ENCODE measurements at places on chromosomes 1 and 21.
A peak's percentile ranks its signal among the peaks of the same experiment; 100 is the strongest.

- peak; percentile 45 for DNase-seq
Measured at GRCh38 chr1:75616436-75617433, 5.8 kb upstream of the SLC44A5 start.

DNA sequence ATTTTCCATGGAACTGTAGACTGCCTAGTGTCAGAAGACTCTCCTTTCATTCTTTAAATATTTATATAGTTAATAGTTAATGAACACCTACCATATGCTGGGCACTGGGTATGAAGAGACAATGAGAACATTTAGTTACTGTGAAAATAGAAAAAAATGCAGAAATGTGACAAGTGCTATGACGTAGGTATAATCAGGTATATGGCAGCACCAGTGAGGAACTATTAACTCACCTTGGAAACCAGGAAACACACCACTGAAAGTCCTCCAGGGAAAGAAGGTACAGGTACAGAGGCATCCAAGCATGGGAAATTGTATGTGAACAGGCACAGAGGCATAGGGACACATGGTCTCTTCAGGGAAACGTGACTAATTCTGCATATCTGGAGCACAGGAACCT, 42.3 kb downstream of the DPT start:
- DNase-seq: no peak

GRCh38 chr1:47915677-47916353, 81.4 kb downstream of the TRABD2B start:
- DNase-seq: no peak

- DNase-seq: peak; percentile 15
Measured at GRCh38 chr1:227317011-227317451, 1.3 kb downstream of the CDC42BPA start.

DNA sequence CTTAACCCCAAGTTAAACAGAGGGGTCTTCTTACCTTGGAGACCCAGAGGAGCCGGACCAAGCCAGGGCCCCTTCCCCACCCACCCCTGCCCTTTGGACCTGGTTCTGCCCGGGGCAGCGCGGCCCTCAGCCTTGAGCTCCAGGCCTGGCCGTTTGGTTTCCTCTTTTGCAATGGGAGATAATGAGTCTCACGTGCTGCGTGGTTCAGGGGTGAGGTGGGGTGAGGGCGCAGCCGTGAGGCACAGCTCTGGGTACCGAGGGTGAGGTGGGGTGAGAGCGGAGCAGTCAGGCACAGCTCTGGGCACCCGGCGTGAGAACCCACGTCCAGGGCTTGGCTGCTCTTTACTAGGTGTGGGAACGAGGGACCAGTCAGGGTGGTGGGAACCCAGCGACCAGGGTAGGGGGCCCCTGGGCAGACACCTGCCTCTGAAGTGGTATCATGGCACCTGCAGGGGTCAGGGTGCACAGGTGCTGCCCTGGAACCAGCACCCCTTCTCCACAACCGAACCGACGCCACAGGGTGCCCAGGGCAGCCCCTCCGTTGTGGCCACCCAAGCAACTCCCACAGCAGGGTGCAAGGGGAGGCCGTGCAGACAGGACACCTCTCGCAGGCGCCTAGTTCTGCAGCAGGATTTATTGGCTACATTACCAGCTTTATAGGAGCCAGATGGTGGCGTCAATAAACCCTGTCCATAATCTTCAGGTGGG, 182.2 kb downstream of the PRDM16 start:
- DNase-seq: no peak

DNA sequence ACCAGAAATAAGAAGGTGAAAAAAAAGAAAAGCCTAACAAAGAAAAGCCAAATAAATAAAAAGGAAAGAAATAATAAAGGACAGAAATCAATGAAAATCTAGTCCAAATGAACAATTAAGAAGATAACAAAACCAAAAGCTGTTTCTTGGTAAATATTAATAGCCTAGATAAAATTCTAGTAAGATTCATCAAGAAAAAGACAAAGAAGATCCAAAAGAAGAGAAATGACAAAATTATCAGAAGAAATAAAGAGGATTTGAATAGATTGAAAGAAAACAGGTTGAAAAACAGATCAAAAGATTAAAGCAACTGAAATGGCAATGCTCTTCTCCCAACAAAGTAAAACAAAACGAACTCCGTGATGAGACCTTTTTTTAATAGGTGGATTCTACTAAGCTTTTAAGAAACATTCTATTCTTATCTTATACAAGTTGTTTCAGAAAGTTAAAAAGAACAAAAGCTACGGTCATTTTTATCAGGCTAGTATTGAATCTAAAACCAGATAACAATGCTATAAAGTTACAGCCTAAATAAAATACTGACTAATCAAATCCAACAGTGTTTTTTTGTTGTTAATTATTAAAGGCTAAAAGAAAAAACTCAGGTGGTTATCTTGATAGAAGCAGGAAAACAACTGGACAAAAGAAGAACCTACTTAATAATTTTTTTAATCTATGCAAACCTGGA, 50.9 kb downstream of the ENAH start:
- DNase-seq: no peak

DNA sequence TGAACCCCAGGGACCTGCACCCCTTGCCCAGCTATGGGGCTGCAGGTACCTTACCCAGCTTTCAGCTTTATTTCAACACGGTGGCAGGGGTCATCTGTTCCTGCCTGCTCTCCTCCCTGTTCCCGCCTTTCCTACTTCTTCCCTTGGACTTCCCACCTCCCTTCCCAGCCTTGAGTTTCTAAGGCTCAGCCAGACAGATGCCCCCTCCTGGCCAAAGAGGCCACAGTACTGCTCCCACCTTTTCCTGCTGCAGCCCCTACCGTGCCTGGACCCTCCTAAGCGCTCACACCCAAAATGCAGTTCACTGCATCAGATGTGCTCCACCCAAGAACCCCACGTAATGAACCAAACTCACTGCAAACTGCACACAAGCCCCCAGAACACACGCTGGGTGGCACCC, 7.7 kb downstream of the NOC2L start:
- no peak for DNase-seq

- DNase-seq: no peak
Measured at GRCh38 chr1:11513681-11514080, 34.7 kb downstream of the DISP3 start.

- peak; percentile 4 for DNase-seq
Measured at GRCh38 chr1:18532390-18533170, 51.9 kb downstream of the KLHDC7A start.

DNA sequence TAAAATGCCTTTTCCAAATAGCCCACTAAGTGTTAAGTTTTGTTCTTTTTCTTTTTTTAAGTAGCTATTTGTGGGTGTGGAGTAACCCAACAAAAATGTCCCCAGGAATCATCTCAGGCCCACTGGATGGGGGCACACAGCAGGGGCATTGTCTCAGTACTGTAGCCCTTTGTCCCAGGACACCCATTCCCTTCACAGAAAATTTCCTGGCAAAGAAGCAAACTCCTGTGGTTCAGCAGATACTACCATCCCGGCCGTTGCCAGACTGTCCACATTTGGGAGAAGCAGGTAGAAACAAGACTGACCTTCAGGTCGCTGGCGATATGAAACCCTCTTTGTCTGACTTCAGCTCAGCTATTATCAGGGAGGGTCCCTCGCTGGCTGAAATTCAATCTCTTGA, 23.7 kb upstream of the SRRM1 start:
- DNase-seq: no peak

DNA sequence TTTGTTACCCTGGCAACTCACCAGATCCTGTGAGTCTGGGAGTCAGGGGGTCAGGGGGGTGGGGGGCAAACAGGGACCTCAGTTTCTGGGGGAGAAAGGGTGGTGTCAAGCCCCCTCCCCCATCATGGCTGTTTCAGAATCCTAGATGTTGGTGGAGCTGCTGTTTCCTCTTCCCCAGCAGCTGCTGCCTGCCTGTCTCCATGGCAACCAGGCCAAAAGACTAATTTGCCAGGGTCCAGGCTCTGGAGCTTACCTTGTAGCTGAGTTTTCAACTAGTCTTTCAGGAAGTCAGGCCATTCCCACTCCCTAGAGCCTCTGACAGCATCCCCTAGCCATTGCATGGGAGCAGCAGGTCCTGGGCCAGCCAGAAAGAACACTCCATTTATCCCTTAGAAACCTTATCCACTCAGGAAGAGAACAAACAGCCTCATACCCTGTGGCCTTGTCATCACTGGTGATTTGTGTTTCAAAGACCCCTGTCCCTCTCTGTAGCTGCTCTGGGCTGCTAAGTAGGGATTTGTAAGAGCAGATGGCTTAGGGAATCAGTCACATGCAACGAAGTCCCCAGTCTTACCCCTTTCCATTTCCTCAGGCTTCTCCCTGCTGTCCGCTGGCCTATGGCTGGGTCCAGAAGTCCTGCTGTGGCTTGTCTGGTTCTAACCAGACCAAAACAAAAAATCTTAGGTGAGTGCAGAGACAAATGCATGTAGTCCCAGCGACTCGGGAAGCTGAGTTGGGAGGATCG, 21.5 kb upstream of the STMN1 start:
- no peak for DNase-seq

DNA sequence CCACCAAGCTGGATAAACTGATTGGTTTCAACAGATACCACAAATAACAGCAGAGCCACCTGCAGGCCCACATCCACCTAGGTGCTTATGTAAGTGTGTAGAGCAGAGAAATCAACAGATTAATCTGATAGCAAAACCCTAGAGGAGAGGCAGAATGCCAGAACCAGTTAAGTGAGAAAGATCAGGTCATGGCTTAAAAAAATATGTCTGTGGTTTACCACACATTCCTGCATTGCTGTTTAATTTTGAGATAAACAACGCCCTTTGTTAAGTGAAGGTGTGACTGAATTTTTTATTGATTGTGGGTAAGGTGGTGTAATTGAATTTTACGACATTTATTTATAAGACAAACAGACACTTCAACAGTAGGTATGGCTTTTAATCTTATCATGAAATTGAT, 21.2 kb downstream of the CRNN start:
- DNase-seq: no peak

- no peak for DNase-seq
Measured at GRCh38 chr21:46542588-46543124, 62.2 kb downstream of the S100B start.

- no peak for DNase-seq
Measured at GRCh38 chr21:25818551-25818950, 83.8 kb downstream of the GABPA start.
